Adipose tissue (tissue), 3 donors: ENCODE measurements at places on chromosomes 12 and 14. TPM values are rescaled to one million over a fixed set of nuclear protein-coding genes. Genes with fewer than 3 reads are reported as not detected.

RNASE2 gene
- 2.2 TPM for polyA plus RNA-seq

MYF5 gene
- polyA plus RNA-seq = not detected

TAS2R30 gene
- not detected for polyA plus RNA-seq

TMEM52B gene
- 0.11 TPM for polyA plus RNA-seq

HVCN1 gene
- 1.3 TPM for polyA plus RNA-seq

PALS1 gene
- polyA plus RNA-seq = 4.5 TPM

NR1H4 gene
- polyA plus RNA-seq = 0.67 TPM

KICS2 gene
- 3.3 TPM for polyA plus RNA-seq

TTC9 gene
- polyA plus RNA-seq = 0.79 TPM

FAM222A gene
- polyA plus RNA-seq = 1.7 TPM

DBX2 gene
- polyA plus RNA-seq = 0.30 TPM
